ENCODE measurements at places on chromosomes 3 and 15.

DNA sequence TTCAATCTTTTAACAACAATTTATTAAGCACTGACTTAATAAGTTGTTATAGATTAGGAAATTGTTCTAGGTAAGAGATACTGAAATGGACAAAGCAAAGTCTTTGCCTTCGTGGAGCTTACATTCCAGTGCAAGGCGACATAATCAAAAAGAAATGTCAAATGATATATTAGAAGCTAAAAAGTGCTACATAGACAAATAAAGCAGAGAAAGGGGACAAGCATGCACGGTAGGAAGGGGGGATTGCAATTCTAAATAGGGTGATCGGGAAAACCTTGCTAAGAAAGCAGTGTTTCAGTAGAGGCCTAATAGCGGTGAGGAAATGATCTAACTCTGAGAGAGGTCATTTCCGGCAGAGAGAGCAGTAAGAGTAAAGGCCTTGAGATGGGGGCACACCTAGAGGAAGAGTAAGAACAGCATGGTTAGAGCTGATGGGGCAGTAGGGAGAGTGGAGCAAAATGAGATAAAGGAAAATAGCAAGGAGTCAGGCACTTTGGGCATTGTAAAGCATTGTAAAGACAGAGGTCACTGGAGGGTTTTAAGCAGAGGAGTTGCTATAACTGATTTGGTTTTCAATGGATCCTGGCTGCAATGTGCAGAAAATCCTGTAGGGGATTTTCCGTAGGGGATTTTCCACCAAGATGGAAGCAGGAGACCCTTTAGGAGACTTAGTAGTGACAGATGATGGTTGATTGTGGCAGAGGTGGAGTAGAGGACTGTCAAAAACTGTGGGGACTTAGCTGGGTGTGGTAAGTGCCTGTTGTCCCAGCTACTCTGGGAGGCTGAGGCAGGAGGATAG lies 71.7 kb upstream of the CFAP20DC start:
- DNase-seq: no peak

DNA sequence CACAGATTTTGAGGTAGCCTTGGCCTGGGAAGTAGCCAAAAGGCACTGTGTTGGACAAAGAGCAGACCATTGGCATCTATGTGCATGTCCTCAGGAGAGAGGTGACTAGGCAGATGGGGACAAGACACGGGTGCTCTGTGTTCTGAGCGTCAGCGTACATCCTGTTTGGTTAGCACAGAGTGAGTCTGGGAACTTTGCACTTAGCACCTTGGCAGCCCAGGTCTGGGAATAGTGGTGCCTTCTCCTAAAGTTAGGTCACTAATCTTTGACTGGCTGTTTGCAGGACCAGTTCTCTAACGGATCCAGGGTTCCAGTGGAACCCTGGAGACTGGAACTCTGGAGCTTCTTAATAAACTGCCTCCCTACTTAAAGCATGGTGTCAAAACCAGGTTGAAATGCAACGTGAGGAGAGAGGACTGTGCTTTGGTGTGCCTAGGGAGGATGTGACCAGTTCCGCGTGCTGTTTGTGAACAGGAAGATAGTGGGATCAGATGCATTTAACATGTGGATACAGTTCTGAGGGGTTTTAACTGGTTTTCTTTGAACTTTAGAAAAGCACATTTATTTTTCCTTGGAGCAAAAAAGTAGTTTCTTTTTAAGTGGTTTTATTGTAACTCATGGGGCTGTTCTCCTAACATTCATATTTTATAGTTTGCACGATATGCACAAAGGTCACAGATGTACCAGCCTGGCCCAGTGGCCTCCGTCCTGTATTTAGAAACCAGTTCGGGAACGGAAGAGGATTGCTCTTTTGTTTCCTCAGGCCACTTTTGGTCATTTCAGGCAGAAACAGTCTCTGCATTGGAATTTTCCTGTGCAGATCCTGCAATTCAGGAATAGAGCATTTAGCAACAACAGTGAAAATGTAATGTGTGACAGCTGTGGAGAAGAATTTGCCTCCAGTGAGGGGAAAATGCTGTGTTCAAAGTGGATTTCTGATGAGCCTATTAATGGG lies 48.8 kb downstream of the ABHD2 start:
- DNase-seq: peak; percentile 77

DNA sequence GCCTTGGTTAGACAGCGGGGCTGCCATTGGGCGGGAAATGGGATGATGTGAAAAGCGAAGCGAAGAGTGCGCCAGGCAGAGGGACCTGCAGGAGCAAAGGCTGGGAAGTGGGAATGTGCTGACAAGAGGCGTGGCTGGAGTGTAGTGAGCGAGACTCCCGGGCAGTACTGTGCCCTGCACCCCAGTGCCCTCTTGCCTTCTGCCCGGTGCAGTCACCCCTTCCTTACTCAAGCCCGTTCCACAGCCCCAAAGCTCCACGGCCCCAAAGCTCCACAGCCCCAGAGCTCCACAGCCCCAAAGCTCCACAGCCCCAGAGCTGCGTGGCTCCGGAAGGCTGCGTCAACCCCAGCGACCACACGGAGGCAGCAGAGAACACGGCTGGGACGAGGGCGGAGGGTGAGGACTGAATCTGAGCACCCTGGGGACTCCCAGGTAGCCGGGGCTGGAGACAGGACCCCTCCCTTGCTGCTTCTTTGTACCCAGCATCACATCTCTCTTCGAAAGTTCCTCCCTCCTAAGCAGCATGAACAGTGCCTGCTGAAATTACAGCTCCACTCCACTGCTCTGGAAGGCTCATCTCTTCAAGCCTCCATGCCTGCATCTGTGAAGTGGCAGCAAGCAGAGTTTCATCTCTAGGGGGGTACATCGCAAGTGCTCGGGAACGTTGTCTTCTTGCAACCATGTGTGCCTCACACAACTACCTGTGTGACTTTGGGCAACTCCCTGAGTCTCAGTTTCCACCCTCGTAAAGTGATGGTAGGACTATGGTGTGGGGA lies 108.9 kb downstream of the FBLN2 start:
- DNase-seq: peak; percentile 85

DNA sequence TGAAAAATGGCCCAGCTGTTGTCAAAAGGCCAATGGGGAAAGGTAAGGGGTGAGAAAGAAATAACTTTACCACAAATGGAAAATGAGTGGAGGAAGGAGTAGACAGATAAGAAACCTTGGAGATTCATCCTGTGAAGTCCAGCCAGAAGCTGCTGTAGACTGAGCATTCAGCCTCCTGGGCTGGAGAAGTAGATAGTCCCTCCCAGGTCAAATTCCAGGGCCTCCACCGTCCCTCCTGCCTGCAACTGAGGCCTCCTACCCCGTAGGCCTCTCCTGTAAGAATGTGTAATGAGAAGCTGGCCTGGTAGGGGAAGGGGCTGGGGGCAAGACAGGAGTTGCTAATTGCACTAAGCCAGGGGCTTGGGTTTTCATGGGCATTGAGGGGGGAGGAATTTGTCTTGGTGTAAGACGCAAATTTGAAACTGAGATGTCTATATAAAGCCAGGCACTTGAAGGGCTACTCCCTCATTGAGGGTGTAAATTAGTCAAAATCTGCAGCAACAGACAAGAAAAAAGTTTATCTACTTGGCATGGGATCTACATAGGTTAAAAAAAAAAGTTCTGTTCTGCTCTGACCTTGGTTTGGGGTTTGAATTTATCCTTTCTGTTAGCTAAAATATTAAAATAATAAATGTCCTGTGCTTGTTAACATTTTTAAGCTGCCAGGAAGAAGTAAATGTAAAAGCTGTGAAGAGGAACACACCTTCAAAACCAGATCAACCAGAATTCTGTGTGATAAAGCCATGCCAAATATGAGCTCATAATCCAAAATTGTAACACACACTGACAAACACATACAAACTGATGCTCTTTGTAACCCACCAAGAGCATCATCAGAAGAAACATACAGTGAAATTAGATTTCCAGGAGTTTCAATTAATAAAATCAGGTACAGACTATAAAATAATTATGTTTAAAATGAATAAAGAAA lies 1.7 kb upstream of the RBP2 start:
- no peak for DNase-seq

GRCh38 chr15:77658304-77658703 lies 25.6 kb upstream of the LINGO1 start:
- no peak for DNase-seq

- peak; percentile 13 for DNase-seq
These were observed 117.9 kb downstream of the HERC1 start for GRCh38 chr15:63715818-63716217.

GRCh38 chr3:106114848-106115247 lies 246.0 kb upstream of the CBLB start:
- peak; percentile 47 for DNase-seq

DNA sequence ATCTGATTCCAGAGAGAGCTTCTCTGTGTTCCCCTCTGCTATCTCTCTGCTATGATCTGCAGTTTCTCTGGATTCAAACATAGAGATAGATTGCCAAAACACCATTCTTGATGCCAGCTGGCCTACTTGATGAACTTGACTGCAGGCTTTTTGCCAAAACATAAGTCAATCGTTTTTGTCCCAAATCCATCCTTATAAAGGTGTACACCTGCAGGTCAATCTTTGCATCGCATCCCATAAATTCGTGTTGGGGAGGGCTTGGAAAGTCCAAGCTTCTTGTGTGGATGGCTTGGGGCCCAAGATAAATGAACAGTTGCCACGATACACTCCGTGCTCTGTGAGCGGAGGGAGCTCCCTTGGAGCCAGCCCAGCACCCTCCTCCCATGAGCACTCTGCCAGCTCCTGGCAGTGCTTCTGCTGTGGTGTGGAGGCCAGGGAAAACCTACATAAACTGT lies 2.7 kb downstream of the CERS3 start:
- DNase-seq: no peak

GRCh38 chr3:25226747-25227146 lies 201.3 kb upstream of the RARB start:
- DNase-seq: no peak

DNA sequence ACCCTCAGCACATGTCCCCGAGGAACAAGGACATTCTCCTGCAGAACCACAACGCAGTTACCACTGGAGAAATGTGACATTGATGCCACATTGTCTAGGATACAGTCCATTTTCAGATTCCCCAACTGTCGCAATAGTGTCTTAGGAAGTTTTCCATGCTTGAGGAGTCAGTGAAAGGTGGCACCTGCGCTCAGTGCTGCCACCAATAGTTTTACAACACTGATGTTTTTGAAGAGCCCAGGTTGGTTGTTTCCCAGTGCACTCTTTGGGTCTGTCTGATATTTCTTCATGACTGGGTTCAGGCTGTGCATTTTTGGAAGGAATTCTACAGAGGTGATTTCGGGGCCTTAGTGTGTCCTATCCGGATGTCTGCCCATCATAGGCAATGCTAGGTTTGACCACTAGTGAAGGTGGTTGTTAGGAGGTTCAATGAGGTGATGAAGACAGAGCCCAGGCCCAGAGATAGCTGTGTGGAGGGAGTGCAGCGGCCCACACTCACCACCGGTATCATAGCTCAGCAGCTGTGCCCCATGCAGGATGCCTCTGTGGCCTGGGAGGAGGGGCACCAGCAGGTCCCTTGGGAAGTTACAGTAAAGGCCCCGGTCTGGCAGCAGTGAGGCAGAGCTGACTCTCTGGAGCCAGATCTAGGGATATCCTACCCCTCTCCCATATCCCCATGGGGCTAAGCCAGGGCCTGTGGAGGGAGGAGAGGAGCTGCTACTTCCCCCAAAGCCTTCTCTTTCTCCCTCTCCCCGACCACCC lies 96.6 kb downstream of the DNAJB8 start:
- DNase-seq: no peak

DNA sequence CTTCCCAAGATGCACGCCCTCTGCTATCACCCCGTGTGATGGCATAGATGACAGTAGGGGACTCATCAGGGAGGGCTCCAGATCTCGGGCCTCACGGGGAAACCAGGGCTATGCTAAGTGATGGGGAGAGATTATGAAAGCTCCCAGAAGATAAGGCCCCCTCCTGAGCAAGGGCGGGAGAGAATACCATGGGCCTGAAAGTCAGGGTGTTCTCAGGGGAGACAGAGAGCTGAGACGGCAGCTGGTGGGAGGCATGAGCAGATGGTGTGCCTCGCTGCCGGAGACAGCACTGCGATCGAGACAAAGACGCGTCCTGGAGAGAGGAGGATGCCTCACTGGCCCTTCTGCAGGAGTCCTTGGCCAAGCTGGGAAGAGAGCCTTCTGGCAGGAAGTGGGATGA lies 106.5 kb upstream of the ADPGK start:
- DNase-seq: no peak

DNA sequence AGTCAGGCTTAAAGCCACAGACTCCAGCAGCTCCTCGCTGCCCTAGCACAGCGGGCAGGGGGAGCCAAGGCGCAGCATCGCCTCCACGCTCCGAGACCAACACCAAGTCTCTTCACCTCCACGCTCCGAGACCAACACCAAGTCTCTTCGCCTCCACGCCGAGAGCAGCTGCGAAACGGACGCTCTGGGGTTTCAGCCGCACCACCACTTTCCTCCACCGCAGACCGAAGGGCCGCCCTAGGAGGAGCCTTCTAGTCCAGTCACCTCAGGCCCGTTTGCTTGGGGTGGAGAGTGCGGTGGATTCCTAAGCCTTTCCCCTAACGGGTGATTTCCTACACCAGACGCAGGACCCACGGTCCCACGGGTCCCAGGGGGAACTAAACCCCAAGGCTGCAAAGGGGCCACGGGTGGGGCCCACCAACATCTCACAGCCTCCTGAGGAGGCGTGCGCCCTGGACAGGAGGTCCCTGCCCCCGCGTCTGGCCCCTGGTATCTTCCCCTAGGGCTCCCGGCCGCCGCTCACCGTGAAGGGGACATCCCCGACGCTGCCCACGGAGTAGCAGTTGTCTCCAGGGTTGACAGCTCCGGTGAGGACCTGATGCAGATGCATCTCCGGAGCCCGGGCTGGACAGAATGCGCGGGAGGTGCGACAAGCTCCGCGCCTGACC lies 501 bp downstream of the DMXL2 start:
- peak; percentile 77 for DNase-seq

- DNase-seq: no peak
These were observed 573.0 kb downstream of the MECOM start for GRCh38 chr3:169090559-169090958.

- peak; percentile 53 for DNase-seq
These were observed 121.6 kb downstream of the RBPMS2 start for GRCh38 chr15:64653757-64654156.

GRCh38 chr3:144391236-144391635 lies 419.6 kb downstream of the DIPK2A start:
- no peak for DNase-seq

DNA sequence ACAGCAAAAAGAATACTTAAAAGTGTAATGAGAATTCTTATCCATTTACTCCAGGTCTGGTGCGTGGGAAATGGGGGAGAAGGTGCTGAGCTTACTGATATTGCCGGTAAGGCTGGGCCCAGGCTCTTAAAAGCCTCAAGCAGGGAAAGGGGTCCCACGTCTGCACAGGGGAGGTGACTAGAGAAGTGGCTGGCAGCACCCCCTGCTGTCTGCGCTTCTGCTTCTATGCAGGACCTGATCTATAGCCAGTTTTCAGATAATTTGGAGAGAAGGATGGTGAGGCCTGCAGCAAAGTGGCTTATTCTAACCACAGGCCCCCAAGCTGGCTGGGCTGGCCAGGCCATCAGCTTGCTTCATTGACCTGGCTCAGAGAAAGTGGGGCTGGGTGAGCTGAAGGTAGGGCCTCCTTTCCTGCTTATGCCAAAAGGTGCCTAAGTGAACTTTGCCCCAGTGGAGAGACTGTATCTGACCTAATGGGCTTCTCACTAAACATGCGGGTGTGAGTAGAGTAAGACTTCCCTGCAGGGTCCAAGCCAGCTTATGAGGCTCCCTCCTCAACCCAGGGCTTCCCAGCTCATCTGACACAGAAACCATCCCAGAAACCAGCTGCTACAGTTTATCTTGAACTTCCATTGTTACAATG lies 30.9 kb upstream of the ATP1B3 start:
- no peak for DNase-seq

Data from adipocyte (in vitro differentiated cells).